ENCODE measurements at places on chromosomes 3 and 15.
A peak's percentile ranks its signal among the peaks of the same experiment; 100 is the strongest.

- no peak for DNase-seq
Measured at GRCh38 chr3:156406393-156406792, 148.5 kb downstream of the SSR3 start.

DNA sequence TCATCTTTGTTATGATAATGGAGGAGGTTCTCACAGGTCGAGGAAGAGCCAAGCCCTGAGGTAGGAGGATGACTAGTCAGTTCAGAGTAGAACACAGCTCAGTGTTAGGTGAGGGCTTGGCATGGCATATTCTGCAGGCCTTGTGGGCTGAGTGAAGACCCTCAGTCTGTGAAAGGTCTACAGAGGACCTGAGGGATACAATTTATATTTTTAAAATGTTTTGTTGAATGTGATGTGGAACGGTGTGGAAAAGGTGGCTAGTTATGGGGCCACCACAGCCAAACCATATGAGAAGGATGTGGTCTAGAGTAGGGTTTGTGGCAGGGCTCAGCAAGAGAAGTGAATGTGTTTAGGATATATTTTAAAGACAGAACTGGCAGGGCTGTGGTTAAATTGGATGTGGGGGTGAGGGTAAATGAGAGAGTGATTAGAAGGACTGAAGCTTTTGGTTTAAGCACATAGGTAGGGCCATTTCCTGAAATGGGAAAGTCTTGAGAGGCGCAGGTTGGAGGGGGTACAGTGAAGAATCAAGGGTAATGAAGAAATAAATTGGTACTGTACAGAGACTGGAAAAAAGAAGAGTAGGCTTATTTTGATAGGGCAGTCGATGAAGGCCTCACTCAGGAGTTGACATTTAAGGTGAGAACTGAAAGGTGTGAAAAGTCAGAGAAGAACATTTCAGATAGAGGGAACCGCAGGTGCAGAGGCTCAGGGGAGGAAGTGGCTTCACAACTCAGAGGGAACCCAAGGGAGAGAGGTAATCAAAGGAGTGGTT lies 60.5 kb downstream of the SPTSSB start:
- no peak for DNase-seq

- no peak for DNase-seq
Measured at GRCh38 chr15:54803134-54803808, 393.5 kb downstream of the RSL24D1 start.

DNA sequence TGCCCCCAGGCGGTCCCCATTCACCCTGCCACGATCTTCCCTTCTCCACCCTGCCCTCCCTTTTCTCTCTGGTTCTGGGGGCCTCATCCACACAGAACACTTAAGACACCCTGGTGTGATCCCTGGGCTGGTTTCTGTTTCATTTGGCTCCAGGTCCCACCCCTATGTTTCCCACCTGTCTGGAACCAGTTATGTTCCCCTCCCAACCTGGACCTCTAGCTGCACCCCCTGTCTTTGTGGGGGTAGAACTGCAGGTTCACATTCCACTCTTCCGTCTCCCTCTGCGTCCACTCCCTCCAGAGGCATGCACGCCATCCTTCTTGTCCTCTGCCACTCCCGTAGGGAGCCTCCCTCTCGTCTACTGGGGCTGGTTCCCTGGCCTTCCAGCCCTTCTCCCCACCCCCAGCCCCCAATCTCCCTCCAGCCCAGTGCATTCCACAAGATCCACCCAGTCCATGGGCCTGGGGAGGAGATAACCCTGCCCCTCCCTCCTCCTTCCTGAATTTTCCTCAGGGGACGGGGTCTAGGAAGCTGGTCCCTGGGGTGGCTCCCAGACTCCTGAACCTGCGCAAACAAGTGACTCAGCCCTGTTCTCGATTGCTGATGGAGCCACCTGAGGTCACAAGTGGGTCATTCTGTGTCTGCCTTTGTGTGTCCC lies 73.8 kb downstream of the ABTB1 start:
- DNase-seq = peak; percentile 91

DNA sequence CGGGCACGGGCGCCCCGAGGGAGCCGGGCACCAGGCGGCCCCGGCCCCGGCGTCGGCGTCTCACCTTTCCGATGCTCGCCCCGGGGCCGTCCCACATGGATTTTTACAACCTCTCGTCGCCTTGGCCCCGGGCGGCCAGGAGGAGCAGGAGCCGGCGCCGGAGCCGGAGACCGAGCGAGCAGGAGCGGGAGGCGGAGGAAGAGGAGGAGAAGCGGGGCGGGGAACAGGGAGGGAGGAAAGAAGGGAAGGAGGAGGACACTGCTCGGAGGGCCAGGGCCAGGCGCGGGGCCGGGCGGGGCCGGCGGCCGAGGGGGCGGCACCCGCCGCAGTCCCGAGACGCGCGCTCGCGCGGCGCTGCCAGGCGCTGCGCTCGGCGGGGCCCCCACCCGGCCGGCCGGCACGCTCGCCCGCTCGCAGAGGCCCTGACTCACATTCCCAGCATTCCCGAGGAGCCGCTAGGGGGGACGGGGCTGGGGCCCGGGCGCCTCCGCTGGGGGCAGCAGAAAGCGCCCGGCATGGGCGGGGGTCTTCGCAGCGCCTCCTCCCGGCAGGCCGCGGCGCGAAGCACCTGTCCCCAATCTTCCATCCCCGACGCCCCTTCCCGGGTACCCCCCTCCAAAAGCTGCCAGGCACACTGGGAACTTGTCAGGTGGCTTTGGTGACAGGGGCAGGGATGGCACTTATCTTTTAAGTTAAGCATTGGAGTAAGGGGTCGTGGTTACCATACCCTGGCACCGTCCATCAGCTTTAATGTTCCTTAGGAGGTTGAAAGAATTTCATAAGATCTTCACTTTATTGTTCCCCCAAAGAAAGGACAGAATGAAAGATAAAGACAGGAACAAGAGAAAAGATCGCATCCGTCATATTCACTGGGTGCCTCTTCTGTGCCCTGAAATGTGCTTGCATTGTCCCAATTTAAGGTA lies at the start of gene ERC2:
ERC2 (minus strand) TSS at position 284 of the 923 bp plus-strand sequence.
- peak; percentile 50 for DNase-seq

- DNase-seq = no peak
Measured at GRCh38 chr3:30760040-30760695, 134.3 kb downstream of the GADL1 start.

- DNase-seq = no peak
Measured at GRCh38 chr3:172357850-172358754, 90.2 kb downstream of the GHSR start.

GRCh38 chr3:61701011-61701410 lies 139.6 kb downstream of the PTPRG start:
- DNase-seq = no peak

DNA sequence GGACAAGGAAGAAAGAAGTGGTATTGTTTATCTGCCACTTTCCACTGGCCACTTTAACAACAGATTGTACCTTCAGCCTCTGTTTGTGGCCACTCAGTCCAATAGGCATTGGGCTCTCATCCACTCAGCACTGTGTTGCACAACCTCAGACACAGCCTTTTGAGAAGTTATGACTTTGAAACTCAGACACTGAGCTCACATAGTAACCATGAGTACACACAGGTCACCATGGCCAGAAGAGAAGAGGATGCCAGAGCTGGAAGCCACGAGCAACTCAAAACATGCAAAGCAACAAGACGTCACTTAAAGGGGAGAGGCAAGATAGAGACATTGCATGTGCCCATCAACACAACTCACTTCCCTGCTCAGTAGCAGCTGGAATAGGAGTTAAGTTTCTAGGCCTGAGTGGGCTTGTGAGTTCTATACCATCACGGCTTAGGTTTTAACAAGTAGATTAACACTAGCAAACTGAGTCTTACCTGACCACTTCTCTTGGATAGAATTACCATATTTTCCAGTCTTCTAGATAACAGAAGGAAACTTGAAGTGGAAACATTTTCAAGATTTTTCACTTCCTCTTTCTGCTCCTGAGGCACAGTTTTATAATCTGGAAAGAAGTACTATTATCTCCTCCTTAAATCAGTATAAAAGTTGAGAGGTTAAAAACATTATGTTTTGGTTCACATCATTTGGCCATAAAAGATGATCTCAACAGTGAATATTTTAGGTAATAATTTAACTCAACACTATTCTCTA lies 103.5 kb downstream of the IMPG2 start:
- DNase-seq = no peak

- no peak for DNase-seq
Measured at GRCh38 chr3:53613125-53613524, 118.7 kb downstream of the CACNA1D start.

- no peak for DNase-seq
Measured at GRCh38 chr3:154943981-154944380, 136.1 kb upstream of the MME start.

- DNase-seq = no peak
Measured at GRCh38 chr3:171653701-171654100, 156.6 kb downstream of the PLD1 start.

GRCh38 chr3:157065201-157065600 lies 94.7 kb downstream of the CCNL1 start:
- no peak for DNase-seq

DNA sequence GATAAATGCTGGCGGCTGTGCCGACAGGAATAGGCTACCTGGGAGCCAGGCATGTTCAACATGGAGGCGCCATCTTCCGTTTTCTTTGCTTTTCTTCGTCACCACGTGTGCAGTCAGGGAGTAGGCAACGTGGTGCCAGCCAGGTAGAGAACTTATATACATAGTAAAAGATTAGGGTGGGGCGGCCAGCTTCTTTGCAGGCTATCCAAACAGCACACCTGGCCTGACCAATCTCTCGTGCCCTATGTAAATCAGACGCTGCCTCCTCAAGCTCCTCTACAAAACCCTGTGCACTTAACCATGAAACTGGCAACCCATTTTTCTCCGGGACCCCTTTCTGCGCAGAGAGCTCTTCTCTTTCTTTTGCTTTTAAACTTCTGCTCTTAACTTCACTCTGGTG lies 28.6 kb upstream of the OR5K4 start:
- DNase-seq = no peak

Data from Caco-2 (cell line).